ENCODE measurements at places on chromosomes 6 and 20. TPM values are rescaled to one million over a fixed set of nuclear protein-coding genes. Genes with fewer than 3 reads are reported as not detected.

DNA sequence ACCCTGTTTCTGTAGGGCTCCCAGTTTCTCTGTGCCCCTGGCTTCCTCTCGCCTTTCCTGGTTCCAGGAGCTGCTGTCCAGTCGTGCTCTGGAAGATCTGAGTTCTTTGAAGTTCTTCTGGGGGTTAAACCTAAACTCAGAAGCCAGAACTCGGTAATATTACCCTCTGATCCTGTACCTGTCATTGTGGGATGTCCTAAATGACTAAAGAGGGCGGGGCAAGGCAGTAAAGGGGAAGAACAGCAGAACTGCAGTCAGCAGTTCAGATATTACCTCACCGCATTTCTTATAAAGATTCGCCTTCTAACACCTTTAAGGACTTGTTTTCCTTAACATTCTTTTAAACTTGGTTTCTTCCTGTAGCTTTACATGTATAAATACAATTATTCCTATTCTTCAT lies 63.9 kb downstream of the FAM120B start:
- no peak for DNase-seq
- H3K36me3 ChIP-seq, result peaks cover 7% of the 10 kb centered on the region
- no peaks in the 10 kb centered on the region for H3K27me3 ChIP-seq
- H3K27ac ChIP-seq, result no peak overlapping the region
- H3K4me1 ChIP-seq, result no peaks in the 10 kb centered on the region

DNA sequence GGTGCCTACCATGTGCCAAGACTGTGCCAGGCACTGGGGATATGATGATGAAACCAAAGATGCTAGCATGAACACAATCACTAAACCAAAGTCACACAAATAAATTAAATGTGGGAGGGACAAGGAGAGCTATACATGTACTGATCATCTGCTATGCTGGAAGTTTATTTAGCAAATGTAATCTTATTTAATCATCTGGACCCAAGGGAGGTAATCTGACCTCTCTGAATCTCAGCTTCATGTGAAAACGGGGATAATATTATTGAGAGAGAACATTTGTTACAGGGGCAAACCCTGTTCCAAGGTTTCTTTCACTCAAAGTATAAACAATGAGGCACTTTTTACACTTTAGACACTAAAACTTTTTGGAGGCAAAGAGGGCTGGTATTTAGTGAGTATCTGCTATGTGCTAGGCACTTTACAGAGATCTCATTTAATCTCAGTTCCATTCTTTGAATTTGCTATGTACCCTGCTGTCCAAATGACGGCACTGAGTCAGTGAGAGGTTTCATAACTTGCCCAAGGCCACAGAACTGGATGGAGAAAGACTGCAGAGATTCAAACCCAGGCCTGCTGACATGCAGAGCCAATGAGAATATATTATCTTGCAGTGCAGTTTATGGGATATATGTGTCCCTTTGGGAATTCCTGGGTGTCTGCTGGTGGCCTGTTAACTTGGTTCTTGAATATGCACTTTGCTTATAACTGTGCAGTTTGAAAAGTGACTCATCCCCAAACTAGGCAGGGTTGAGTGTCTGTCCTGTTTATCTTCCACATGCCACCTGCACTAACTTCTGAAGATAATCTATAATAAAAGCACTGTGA lies 3.3 kb upstream of the ASXL1 start:
- H3K4me3 ChIP-seq, result no peak overlapping the region
- no peak overlapping the region for H3K27ac ChIP-seq
- no peak for DNase-seq
- peaks cover 9% of the 10 kb centered on the region for H3K4me1 ChIP-seq
- no peaks in the 10 kb centered on the region for H3K36me3 ChIP-seq

- no peak overlapping the region for H3K27ac ChIP-seq
- no peaks in the 10 kb centered on the region for H3K4me1 ChIP-seq
- no peak for DNase-seq
- H3K36me3 ChIP-seq, result no peaks in the 10 kb centered on the region
- no peaks in the 10 kb centered on the region for H3K27me3 ChIP-seq
- H3K4me3 ChIP-seq, result no peak overlapping the region
Observed at GRCh38 chr6:156698239-156699016, 78.8 kb upstream of the ARID1B start.

Gene LGSN
- total RNA-seq, result not detected

GRCh38 chr6:148779142-148779562 lies 32.3 kb downstream of the UST start:
- no peaks in the 10 kb centered on the region for H3K36me3 ChIP-seq
- H3K4me3 ChIP-seq, result no peak overlapping the region
- H3K27me3 ChIP-seq, result no peaks in the 10 kb centered on the region
- no peak for DNase-seq
- no peak overlapping the region for H3K27ac ChIP-seq
